ENCODE measurements at places on chromosomes 12 and 14.

DNA sequence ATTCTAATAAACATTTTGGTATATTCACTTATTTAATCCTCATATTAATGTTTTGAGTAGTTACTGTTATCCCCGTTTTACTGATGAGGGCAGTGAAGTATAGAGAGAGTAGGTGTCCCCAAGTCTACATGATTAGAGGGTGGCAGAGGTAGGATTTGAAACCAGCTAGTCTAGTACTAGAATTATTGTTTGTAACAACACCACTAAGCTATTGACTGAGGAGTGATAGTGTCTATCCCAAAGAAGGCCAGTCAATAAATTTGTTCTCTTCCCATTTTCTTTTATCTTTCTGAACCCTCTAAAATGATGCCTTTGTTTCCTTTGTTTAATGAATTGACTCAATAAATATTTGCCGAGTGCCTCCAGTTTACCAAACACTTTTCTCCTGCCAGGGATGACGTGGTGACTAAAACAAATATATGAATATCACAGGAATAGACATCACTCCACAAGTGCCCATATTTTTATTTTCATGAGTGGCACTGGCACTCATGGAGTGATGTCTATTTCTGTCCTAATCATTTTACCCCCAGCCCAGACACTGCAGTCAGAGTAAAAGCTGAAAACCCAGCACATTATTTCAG is 247.5 kb downstream of the SLC16A7 start:
- no peak for DNase-seq

- no peak for DNase-seq
Observed at GRCh38 chr12:69583203-69583602, 2.1 kb upstream of the CCT2 start.

DNA sequence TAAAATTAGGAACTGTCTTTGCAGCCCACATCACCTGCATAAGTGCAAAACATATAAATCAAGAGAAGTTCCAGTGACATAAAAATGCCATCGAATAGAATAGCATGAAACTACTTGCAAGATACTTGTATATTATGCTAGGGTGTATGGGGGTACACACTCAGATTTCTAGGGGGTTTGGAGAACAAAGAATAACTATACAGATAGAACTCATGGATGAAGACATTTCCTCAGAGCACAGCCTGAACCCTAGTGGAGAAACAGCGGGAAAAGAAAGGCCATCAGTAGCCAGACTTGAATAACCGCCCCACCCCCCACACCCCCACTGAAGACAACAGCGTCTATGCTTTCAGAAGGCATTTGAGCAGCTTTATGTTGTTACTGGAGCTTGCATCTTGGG is 425.8 kb downstream of the NPAS3 start:
- no peak for DNase-seq

DNA sequence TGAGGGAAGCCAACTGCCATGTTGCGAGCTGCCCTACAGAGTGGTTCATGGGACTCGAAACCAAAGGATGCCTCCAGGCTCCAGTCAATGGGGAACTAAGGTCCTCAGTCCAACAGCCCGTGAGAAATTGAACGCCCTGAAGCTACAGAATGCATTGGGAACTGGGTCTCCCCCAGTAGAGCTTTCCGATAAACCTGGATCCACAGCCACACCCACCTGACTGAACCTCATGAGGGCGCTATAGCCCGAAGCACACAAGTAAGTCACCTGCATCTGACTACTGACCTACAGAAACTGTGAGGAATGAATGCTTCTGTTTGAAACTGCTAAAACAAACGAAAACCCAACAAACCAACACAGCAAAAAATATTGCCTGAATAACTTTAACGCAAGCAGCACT is 1297.7 kb downstream of the AACS start:
- DNase-seq: no peak

GRCh38 chr12:106918746-106919145 is 37.0 kb upstream of the TMEM263 start:
- peak; percentile 56 for DNase-seq

DNA sequence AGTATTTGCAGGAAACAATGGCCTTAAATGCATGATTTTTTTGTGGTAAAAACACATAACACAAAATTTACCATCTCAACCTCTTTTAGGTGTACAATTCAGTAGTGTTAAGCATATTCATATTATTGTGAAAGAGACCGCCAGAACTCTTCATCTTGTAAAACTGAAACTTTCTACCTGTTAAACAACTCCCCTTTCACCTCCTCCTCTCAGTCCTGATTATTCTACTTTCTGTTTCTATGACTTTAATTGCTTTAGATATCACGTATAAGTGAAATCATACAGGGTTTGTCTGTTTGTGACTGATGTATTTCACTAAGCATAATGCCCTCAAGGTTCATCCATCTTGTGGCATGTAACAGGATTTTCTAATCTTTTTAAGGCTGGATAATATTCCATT is 353.4 kb downstream of the ADAMTS20 start:
- no peak for DNase-seq

DNA sequence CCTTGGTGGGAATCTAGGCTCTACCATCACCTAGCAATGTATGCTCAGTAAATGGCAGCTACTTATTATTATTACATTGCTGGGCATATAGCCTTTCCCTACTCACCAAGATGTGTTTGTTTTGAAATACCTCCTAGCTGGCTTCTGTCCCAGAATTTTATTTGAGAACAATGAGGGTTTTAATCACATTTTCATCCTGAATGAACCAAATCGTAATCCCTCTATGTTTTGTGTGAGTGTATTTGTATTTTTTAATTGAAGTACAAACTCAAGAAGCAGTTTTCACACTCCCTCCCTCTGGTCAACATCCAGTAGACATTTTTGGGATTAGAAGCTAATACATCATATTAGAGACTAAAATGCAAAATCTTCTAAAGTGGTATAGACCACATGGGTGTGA is 7.6 kb downstream of the SLC7A8 start:
- DNase-seq: no peak

DNA sequence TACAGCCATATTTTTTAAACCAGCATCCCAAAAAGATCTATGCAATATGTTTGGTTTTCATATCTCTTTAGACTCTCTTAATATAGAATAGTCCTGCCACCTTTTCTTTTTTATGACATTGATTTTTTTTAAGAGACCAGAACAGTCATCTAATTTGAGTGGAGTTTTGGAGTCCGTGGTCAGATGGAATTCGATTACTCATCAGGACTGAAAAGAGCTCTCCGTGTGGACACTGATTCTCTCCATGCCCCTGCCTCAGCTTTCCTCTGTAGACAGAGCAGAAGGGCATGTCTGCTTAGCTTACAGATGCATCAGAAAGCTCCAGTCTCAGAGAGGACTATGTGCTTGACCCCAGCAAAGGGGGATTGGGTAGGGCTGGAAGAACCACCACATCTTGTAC is 27.8 kb downstream of the SMCO2 start:
- DNase-seq: no peak

DNA sequence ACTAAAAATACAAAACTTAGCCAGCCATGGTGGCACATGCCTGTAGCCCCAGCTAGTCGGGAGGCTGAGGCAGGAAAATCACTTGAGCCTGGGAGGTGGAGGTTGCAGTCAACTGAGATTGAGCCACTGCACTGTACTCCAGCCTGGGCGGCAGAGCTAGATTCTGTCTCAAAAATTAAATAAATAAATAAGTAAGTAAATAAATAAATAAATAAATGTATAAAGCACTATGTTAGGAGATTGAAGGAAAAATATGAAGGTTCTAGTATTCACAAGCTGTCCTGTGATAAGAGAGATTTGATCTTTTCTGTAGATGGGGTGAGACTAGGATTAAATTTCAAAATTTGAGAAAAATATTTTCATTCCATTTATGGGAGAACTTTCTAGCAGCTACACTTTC is 5.7 kb downstream of the DNAJC22 start:
- no peak for DNase-seq

DNA sequence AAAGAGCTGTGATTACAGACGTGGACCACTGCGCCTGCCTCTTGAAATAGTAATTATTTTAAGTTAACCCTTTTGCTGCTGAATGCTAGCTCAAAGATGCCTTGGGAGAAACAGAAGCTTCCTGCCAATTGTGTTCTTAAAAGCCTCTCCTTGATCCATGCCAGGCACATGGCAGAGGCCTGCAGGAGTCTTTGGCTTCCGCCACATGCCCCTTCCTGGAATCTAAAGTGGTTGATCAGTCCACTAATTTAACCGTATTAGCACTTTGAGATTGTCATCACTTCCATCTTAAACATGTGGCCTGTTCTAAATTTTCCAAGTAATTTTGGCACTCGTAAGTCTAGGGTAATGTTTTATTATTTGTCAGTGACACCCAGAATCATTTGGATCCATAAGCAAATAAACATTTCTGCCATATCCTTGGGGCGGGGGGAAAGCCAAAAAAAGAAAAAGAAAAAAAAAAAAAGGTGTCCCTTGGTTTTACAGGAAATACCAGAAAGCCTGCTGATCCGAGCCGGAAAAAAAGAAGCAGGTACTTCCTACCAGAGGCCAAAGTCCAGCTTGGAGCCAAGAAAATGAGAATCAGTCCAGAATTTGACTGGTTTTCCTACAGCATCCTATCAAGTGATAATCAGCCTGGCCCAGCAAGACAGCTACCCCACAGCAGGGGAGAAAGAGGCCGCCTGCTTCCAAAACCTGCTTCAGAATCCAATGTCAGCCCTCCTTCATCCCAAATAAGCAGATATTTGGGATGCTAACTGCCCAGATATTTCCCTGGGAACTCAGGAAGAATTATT is 104.8 kb downstream of the KCNK10 start:
- DNase-seq: no peak

GRCh38 chr12:114447274-114447716 is 41.4 kb upstream of the TBX5 start:
- no peak for DNase-seq

GRCh38 chr14:33932576-33933345 is 18.1 kb downstream of the EGLN3 start:
- DNase-seq: no peak

GRCh38 chr14:95541346-95541745 is 6.5 kb downstream of the GLRX5 start:
- no peak for DNase-seq

DNA sequence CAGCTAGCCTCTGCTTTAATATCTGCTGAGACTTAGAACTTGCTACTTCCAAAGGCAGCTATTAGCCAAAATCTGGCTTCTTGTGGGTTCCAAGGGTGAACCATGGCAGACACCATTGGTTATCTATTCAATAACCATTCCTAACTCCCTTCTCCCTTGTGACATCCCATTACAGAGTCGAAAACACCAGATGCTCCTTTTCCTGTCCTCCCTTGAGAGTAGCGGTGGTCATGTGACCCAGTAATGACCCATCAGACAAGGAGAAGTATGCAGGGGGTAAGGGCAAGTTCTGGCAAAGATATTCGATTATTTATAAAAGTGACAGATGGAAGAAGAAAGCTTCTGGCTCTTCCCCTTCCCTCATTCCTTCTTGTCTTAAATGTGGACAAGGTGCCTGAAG is 20.1 kb downstream of the TGFB3 start:
- no peak for DNase-seq

- no peak for DNase-seq
Observed at GRCh38 chr14:97166497-97166896, 369.3 kb downstream of the VRK1 start.

DNA sequence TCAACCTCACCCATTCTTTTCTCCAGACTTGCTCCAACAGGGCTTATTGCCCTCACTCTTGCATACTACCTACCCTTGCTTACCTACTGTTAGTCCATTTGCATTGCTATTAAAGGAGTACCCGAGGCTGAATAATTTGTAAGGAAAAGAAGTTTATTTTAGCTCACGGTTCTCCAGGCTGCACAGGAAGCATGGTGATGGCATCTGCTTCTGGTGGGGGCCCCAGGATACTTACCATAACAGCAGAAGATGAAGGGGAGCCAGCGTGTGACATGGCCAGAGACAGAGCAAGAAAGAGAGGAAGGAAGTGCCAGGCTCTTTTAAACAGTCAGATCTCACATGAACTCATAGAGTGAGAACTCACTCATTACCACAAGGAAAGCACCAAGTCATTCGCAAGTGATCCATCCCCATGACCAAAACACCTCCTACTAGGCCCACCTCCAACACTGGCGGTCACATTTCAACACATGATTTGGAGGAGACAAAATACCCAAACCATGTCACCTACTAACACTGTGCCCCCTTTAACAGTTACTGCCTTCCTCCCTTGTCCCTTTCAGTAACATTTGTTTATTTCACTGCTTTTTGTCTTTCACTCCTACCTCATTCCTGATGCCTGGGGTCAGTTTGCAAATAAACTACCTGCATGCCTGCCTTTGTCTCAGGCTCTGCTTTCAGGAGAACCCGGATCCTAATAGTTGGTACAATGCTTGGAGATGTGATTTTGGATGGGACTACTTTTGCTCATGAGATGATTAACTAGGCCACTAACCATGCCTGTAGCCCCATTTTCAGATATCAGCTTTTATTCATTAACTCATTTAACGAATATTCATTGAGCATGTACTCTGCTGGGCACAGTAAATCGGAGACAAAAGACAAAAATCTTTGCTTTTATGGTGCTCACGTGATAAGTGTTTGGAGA is 41.6 kb upstream of the CSRP2 start:
- DNase-seq: no peak

GRCh38 chr12:103821773-103822172 is 19.3 kb downstream of the NT5DC3 start:
- no peak for DNase-seq

- DNase-seq: peak; percentile 73
Observed at GRCh38 chr12:98870504-98870903, 225.4 kb downstream of the APAF1 start.

DNA sequence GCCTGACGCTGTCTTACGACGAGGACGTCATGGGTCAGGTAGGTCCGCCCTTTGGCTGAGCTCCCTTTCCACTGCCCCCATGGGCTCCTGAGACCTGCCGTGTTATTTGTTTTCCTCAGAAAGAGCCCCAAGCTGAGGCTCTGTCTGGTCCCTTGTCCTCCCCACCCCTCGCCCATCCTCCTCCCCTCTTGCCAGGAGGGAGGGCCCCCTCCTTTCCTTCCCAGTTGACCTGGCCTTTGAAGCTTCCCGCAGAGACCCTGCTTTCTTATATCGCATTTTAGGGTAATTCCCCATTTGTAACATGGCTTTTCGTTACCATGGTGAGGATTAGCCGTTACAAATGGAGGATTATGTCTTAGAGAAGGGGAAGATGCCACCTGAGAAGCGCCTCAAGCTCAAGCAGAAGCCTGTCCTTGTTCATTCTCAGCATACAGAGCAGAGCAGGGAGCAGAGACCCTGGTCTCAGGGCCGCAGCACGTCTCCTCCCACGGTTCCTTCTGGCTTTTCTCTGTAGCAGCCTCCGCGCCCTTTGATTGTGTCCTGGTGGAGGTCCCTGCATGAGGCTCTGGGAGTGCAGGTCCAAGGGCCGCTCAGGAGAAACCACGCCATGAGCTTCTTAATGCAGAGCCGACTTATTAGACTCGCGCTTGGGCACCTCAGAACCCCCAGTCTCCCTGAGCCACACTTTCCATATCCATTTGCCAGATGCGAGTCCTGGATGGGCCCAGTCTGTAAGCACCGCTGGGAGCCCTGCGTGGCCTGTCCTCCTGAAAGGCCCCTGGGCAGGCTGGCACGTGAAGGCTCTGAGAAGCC is 47.2 kb downstream of the UBE3B start:
- DNase-seq: peak; percentile 59
